ENCODE measurements at places on chromosomes 13 and 19. TPM values are rescaled to one million over a fixed set of nuclear protein-coding genes. Genes with fewer than 3 reads are reported as not detected.

The ADAMTSL5 gene
- 13.7 TPM for total RNA-seq

The LGALS14 gene
- total RNA-seq: not detected

The RPL21 gene
- total RNA-seq: 1,479 TPM

The HPN gene
- total RNA-seq: not detected

The GPC6 gene
- 9.7 TPM for total RNA-seq

The SARS2 gene
- total RNA-seq: 23.6 TPM

The SLC8A2 gene
- total RNA-seq: 0.54 TPM

The CTU1 gene
- total RNA-seq: 9.9 TPM

The DKKL1 gene
- total RNA-seq: not detected

The CDC34 gene
- total RNA-seq: 61.3 TPM

The MISP3 gene
- total RNA-seq: 0.54 TPM

The TNFSF11 gene
- total RNA-seq: not detected

The MEGF8 gene
- 20.6 TPM for total RNA-seq

The IFNL1 gene
- not detected for total RNA-seq

The BCAM gene
- 2.9 TPM for total RNA-seq

The ACOD1 gene
- total RNA-seq: not detected

The S1PR2 gene
- 0.89 TPM for total RNA-seq

The ZFR2 gene
- total RNA-seq: not detected

Data from MCF 10A (cell line).